Nucleus accumbens (tissue), 56 donors: ENCODE measurements at places on chromosomes 1 and 21.
A peak's percentile ranks its signal among the peaks of the same experiment; 100 is the strongest.

- no peak for DNase-seq
Observed at GRCh38 chr1:21342961-21343838, 52.9 kb upstream of the ECE1 start.

GRCh38 chr1:14136152-14136763 lies 436.3 kb downstream of the PRDM2 start:
- no peak for DNase-seq

DNA sequence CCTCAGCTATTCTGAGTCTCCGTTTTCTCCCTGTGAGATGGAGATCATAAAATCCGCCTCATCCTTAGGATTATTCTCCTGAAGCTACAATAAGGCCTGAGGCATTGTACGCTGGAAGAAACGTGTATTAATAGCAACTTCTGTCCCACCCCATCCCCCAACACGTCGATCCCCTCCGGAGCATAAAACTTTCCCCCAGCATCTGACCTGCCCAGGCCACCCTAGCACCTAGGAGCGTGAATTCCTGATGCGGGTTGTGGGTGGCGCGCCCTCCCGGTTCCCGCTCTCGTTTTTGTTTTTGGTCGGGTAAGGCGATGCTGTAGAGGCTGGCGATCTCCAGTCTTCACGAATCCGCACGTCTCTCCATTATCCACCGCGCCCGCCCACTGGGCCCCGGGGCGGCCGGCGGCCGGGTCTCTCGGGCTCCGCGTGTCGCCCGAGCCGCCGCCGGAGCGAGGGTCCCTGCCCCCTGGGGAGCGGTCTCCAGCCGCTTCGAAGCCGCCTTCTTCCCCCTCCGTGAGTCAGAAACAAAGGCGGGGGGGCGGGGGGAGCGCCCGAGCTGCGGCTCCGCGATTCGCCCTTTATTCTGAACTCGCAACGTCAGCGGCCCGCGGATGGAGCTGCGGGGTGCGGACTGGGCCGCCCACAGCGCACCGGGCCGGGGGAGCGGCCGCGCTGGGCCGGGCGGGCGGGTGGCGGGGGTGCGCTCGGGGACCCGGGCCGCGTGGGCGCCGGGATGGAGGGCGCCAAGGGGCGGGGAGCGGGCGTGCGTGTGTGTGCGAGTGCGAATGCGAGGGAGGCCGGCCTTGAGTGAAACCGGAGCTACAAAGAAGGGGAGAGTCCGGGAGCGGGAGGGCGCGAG lies at the start of gene PLEKHO1:
PLEKHO1 (plus strand) TSS at position 646 of the 862 bp plus-strand sequence. CDS start 342 bp downstream, outside the sequence.
- peak; percentile 19 for DNase-seq

- DNase-seq, result no peak
Observed at GRCh38 chr1:1025730-1026129, 5.8 kb downstream of the AGRN start.

DNA sequence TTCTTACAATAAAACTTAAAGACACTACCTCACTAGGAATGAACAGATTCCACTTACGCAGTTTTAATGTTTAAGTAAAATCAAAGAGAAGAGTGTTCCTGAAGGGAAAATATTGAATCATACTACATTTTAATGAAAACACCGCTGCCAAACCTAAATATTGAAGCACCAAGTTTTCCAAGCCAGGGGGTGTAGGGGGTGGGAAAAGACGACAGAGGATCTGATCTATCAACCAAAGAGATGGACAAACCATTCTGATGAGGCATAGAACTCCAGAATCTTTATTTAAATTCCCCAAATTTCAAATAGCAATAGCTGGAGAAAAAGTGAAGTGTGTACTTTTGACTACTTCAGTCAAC lies 1.2 kb downstream of the ELK4 start:
- DNase-seq, result no peak

DNA sequence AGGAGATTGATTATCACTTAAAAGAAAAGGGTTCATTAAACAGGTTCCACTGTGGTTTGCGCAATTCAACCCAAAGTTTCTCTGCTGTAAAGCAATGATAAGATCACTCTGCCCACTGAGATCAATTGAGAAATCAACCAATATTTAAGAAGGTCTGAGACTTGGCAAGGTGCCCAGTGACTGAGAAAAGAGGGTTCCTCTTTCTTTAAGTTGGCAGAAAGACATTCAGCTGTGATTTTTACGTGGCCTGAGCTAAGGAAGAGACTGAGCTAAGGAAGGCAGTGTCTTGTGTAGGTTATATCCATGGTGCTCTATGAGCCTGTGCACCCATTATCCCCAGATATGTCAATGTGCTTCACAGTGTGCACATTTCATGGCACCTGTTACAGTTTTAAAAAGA lies 344.1 kb downstream of the DISC1 start:
- DNase-seq, result no peak

GRCh38 chr1:119347858-119348257 lies 20.7 kb upstream of the HAO2 start:
- no peak for DNase-seq

- no peak for DNase-seq
Observed at GRCh38 chr1:30508175-30508448, 215.3 kb downstream of the MATN1 start.

- no peak for DNase-seq
Observed at GRCh38 chr1:168845140-168845539, 116.1 kb upstream of the DPT start.

DNA sequence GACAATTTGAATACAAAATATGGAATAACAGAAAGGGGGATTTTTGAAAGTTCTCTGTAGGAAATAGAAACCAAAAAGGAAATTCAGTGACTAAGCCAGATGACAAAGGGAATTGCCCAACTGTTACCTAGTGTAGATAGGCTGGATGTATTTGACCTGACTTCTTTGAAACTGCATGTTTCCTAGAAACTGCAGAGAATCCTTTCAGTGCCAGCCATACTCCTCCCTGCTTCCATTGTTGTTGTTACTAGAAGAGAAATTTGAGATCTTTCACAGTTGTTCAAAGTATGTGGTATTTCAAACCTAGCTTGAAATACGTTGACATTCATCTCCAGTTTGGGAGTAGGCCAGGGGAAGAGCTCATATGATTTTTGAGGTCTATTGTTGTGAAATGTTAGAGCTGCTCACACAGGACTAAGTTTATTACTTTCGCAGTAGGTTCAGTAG lies 1.8 kb upstream of the GBP5 start:
- no peak for DNase-seq

DNA sequence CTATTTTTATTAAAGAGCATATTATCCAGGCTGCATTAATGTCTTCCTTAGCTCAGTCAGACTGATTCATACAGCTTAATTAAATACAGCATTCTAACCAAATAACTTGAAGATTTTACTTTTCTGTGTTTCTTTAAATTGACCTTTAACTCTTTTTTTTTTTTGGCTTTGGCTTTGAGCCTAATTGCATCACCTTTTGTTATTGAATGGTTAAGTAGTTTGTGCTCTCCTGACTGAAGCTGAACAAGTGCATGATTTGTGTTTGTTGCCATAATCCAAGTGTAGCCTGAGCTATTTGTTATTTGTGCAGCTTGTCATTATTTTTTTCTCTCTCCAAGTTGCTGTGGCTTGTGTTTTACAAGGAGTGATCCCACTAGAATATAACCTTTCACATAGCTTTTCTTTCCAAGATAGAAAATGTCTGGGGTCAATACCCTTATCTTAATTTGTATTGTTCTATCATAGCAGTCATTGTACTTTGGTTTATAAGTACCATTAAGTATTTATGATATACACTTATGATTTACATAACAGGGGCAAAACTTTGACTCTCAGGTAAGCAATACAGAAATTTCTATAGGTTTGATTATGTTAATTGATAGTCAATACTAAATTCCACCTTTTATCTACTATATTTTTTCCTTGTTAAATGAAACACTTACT lies 31.6 kb downstream of the CDC14A start:
- DNase-seq, result no peak

GRCh38 chr1:229230140-229230892 lies 40.6 kb upstream of the RAB4A start:
- no peak for DNase-seq
